Activated T-cell treated with anti-CD3 and anti-CD28 coated beads, Interleukin-2, amount 50 U/mL, for 72 hours (primary cell): ENCODE measurements at places on chromosomes 6 and 20.

DNA sequence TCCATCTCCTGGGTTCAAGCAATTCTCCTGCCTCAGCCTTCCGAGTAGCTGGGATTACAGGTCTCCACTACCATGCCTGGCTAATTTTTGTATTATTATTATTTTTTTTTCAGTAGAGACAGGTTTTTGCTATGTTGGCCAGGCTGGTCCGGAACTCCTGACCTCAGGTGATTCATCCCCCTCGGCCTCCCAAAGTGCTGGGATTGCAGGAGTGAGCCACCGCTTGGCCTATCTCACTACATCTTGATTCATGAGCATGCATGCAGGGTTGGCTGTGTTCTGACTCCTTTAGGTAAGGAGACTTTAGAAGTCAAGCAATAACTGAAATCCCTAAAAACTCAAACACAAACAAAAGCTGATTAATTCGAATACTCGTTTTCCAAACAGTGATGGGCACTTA is 80.9 kb downstream of the GJA1 start:
- no peak for DNase-seq

DNA sequence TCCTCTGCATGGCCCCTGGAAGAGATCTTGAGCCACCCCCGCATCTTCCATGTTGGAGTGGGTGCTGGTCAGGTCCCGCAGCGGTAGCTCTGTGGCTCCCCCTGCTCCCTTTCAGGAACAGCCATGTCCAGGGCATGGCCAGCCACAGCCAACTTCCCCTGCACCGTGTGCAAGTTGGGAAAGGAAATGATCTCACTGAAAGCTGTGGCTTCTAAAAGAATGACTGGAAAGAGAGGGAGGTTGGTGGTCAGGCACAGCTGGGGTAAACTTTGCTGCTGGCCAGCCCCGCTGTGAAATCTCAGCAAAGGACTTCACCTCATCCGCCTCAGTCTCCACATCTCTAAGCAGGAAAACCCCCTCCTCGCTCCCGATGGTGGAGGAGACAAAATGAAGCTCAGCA is 153.6 kb upstream of the CST7 start:
- no peak for DNase-seq

DNA sequence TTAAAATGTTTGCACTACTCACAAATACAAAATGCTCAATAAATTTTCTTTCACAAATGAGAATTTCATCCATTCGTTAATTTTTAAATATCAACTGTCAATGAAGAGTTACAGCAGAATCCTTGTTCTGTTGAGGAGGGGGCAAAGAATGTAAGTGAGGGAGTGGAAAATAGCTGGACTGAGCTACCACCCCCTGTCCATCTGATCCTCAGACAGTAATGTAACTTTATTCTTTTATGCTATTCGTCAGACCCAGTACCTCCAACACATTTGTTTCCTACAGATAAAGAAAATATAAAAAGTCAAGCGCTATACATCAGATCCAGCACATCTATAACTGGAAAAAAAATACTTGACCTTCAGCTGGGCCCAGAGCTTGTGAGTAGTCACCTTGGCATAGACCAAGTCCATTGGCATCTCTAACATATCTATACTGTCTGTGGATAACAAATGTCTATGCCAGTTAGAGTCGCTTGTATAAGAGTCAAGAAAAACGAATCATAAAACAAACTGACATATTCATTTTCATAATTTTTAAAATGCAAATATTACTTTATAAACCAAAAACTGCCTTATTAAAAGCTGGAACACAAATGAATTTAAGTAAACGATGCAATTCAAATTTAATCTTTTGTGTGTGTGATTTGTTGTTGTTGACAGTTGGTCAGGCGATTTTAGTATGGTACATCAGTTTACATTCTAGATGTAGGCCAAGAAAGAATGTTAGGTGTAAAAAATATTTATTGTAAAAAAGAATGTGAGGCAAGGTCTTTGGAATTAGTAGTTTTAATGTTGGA is 57.2 kb upstream of the HFE start:
- DNase-seq = no peak

- peak; percentile 65 for DNase-seq
Observed at GRCh38 chr6:117906958-117907600, at the start of gene SLC35F1. Gene SLC35F1, plus strand, starts transcription at chr6:117907264.

DNA sequence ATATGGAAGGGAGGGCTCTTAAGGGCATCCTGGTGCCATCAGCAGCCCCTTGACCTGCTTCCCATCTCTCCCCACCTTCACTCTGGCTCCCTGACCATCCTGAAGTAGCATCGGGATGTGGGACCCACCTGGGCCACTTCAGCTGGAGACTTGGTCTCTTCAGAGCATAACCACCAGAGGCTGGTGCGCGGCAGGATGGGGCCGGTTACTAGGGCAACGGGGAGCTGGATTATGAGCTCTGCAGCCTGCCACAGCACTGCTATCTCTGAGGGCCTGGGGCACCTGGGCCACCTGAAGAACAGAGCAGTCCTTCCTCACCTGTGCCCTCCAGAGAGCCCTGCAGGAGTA is 79.7 kb downstream of the SYNJ2 start:
- no peak for DNase-seq

GRCh38 chr6:152673236-152673635 is 24.5 kb upstream of the MYCT1 start:
- no peak for DNase-seq

GRCh38 chr20:34458631-34459030 is 57.6 kb upstream of the DYNLRB1 start:
- no peak for DNase-seq

- no peak for DNase-seq
Observed at GRCh38 chr6:17624396-17624795, 24.3 kb downstream of the FAM8A1 start.
